ENCODE measurements at places on chromosomes 3 and 15. TPM values are rescaled to one million over a fixed set of nuclear protein-coding genes. Genes with fewer than 3 reads are reported as not detected.
A peak's percentile ranks its signal among the peaks of the same experiment; 100 is the strongest.

DNA sequence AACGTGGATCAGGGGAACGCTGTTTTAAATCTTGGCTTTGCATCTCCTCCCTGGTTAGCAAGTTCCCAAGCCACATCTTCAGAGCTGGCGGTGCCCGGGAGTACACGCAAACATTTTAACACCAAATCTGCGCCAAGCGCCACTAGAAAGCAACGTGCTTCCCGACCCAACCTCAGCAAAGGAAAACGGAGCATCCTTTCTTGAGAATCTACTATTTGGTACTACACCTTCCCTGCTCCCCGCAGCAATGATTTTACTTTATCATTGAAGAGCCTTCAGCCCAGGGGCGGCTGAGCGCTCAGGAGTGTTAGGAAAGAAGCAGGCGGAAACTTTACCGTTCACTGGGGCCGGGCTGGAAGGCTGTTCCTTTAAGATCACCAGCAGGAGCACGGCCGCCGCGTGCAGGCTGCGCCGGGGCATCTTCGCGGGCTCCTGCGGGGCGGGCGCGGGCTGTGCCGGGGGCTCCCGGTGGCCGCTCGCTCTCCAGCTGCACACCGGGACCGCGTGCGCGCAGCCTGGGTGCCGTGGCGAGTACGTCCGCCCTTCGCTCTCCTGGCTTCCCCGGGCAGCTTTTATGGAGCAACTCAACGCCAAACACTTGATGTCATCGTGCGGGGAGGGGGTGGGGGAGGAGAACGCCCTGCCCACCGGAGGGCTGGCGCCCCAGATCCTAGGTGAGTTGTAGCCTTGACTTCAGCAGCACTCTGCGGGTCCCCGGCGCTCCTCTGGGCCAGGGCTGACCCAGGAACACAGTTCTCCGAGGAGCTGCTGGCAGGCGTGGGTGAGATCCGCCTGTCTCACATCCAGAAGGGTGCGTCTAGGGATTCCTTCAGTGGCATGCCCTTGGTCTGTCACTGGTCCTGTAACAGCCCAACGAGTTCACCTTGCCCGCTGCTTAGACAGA, at the start of gene CA12:
TSS of gene CA12 (minus strand) at position 546 of the 904 bp plus-strand sequence. CDS start at position 420, 126 bp downstream.
- peak; percentile 27 for DNase-seq
- H3K4me3 ChIP-seq, result no peak within 1 kb of the TSS
- H3K27me3 ChIP-seq, result peaks cover 59% of the 10 kb centered on the region
- peaks cover 8% of the 10 kb centered on the region for H3K4me1 ChIP-seq

GRCh38 chr15:64687688-64688087, 87.7 kb downstream of the RBPMS2 start:
- peaks cover 58% of the 10 kb centered on the region for H3K36me3 ChIP-seq
- H3K4me3 ChIP-seq, result no peak overlapping the region
- peaks cover 4% of the 10 kb centered on the region for H3K4me1 ChIP-seq
- no peak overlapping the region for H3K27ac ChIP-seq
- H3K27me3 ChIP-seq, result no peaks in the 10 kb centered on the region

GRCh38 chr3:160949460-160949859, 155.7 kb downstream of the B3GALNT1 start:
- no peak overlapping the region for H3K4me3 ChIP-seq
- H3K36me3 ChIP-seq, result no peaks in the 10 kb centered on the region
- no peaks in the 10 kb centered on the region for H3K4me1 ChIP-seq
- no peak for DNase-seq
- H3K27ac ChIP-seq, result no peak overlapping the region

GRCh38 chr15:68061602-68062001, 7.5 kb downstream of the PIAS1 start:
- H3K4me1 ChIP-seq, result peaks cover 29% of the 10 kb centered on the region
- no peaks in the 10 kb centered on the region for H3K27me3 ChIP-seq
- DNase-seq, result no peak
- no peaks in the 10 kb centered on the region for H3K36me3 ChIP-seq
- no peak overlapping the region for H3K27ac ChIP-seq

SLC12A1 gene
- polyA plus RNA-seq, result not detected

MRPL46 gene
- polyA plus RNA-seq, result 10.0 TPM

- H3K36me3 ChIP-seq, result no peaks in the 10 kb centered on the region
- DNase-seq, result no peak
- no peak overlapping the region for H3K27ac ChIP-seq
- H3K4me1 ChIP-seq, result no peaks in the 10 kb centered on the region
- no peaks in the 10 kb centered on the region for H3K27me3 ChIP-seq
- H3K4me3 ChIP-seq, result no peak overlapping the region
Observed at GRCh38 chr3:133949438-133949837, 53.8 kb upstream of the RAB6B start.

KNL1 gene
- 1.7 TPM for polyA plus RNA-seq

STRIT1 gene
- not detected for polyA plus RNA-seq

- H3K4me3 ChIP-seq, result no peak overlapping the region
- no peak for DNase-seq
- no peaks in the 10 kb centered on the region for H3K4me1 ChIP-seq
Observed at GRCh38 chr15:85753261-85753660, 41.5 kb downstream of the KLHL25 start.

GRCh38 chr3:102016417-102016816, 167.1 kb downstream of the NFKBIZ start:
- H3K27ac ChIP-seq, result no peak overlapping the region
- DNase-seq, result no peak
- no peak overlapping the region for H3K4me3 ChIP-seq
- H3K27me3 ChIP-seq, result no peaks in the 10 kb centered on the region

CHST13 gene
- 0.09 TPM for polyA plus RNA-seq

DNA sequence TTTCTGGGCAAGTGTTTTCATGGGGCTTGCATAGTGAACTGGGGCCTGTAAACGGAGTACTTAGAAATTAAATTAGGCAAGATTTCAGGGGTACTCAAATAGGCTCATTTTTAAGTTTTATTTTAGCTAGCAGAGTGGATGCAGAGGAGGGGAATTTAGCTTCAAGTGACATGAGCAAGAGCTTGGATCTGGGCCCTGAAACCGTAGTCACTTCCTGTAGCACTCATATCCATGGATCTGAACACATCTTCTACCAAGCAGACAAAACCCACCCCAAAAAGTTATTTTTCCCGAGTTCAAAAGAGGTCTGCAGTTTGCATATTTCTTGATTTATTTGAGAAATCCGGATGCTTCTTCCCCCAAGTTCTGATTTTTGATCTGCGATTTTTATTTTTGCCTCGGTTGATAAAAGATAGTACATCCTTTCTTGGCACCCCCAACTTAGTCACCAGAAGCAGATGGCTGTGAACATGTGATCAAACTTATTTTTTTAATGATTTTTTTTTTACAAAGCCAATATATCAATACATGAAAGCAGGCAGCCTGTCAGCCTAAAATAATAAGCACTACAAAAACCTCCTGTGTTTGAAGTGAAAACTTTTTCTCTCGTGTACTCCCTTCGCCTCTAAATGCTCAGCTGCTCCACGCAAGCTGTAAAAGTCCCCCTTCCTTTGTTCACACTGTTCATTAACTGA, 36.6 kb upstream of the STT3B start:
- no peaks in the 10 kb centered on the region for H3K27me3 ChIP-seq
- no peak overlapping the region for H3K4me3 ChIP-seq
- H3K27ac ChIP-seq, result no peak overlapping the region
- DNase-seq, result no peak
- H3K4me1 ChIP-seq, result no peaks in the 10 kb centered on the region
- no peaks in the 10 kb centered on the region for H3K36me3 ChIP-seq

GRCh38 chr3:106249159-106249558, 380.3 kb upstream of the CBLB start:
- no peak overlapping the region for H3K27ac ChIP-seq
- H3K36me3 ChIP-seq, result no peaks in the 10 kb centered on the region
- DNase-seq, result no peak
- H3K4me3 ChIP-seq, result no peak overlapping the region

DNA sequence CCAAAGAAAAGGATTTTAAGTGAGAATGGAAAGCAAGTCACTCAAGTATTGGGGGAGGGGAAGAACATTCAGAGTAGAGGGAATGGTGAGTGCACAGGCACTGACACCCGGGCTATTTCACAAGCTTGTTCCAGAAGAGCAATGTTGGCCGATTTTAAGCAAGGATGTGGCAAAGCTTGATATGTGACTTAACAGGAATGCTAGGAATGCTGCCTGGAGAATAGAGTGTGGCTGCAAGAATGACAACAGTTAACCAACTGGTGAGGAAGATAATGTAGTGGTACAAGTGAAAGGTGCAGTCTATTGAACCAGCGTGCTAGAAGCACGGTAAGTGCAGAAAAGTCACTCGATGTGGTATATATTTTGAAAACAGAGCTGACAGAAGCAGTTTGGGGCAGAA, 6.2 kb upstream of the CCDC80 start:
- H3K27ac ChIP-seq, result no peak overlapping the region
- H3K27me3 ChIP-seq, result peaks cover 2% of the 10 kb centered on the region
- H3K4me3 ChIP-seq, result no peak overlapping the region
- DNase-seq, result no peak
- H3K36me3 ChIP-seq, result no peaks in the 10 kb centered on the region

DNA sequence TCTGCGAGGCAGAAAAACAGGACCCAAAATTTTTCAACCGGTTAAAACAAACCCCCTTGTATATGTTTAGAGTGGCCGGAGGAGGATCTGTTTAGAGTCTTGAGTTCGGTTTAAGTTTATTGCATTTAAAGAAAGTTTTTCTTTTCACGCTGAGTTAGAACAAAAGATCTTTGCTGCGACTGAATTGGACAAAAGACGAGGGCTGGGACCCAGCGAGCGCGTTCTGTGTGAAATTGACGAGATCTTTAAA, 9.8 kb downstream of the NR2F2 start:
- no peaks in the 10 kb centered on the region for H3K36me3 ChIP-seq
- H3K4me3 ChIP-seq, result no peak overlapping the region
- DNase-seq, result no peak
- peaks cover 75% of the 10 kb centered on the region for H3K27me3 ChIP-seq
- H3K27ac ChIP-seq, result no peak overlapping the region

DNA sequence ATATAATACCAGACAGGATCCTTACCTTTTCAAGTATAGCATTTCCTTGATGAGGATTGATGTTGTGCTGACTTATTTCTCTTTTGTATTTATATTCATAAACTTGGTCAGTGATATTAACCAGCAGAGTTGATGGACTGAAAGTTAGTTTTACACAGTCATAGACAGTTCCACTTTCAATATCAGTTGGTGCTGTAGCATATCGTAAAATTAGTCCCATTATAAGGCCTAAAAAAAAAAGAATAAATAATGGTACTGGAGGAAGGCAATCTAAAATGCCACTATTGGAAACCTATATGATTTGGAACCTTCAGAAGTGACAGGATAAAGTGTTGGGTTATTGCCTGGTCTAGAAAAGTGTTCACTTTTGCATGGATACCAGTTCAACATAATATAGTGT, 16.3 kb downstream of the SLC9A9 start:
- H3K36me3 ChIP-seq, result no peaks in the 10 kb centered on the region
- DNase-seq, result no peak
- no peaks in the 10 kb centered on the region for H3K4me1 ChIP-seq
- no peaks in the 10 kb centered on the region for H3K27me3 ChIP-seq

C3orf70 gene
- polyA plus RNA-seq, result not detected

SOX14 gene
- polyA plus RNA-seq, result not detected

NLGN1 gene
- polyA plus RNA-seq, result not detected

DNA sequence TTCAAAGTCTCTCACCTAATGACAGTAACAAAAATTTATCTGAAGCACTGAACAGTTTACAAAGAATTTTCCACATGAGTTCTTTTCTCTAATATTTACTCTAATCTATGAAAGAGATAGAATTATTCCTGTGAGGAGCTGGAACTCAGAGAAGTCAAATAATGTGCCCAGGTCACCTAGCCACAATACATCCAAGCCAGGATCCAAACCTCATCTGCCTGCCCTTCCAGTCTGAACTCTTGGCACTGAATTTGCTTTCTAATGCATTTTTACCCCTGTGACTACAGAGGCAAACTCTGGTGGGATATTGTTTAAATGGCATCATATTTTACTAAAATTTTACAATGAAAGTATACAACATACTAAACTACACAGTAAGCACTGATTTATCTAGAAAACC, 191.4 kb upstream of the RORA start:
- no peak overlapping the region for H3K4me3 ChIP-seq
- no peak for DNase-seq
- no peaks in the 10 kb centered on the region for H3K27me3 ChIP-seq
- H3K36me3 ChIP-seq, result no peaks in the 10 kb centered on the region

DNA sequence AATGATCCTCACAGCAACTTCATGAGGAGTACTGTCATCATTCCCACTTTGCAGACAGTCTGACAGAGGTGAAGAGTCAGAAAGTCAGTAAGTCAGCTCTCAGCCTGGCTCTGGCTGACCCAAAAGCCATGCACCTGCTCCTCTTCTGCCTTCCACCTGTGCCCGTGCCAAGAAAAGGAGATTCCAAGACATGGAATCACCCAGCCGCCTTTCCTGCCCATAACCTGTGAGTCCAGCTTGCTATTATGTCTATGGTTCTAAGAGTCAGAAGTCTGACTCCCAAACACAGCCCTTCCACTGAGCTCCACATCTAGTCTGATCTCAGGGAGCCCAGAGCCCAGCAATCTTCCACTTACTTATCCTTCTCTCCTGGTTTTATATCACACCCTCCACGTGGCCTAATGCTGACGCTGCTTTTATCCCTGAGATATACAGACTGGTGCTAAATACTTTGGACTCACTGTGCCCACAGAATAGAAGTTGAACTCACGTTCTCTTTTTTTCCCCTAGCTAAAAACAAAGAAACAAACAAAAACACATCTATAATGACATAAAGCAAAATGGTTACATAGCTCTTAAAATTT, 66.0 kb downstream of the PLD1 start:
- H3K27me3 ChIP-seq, result no peaks in the 10 kb centered on the region
- no peaks in the 10 kb centered on the region for H3K36me3 ChIP-seq
- no peaks in the 10 kb centered on the region for H3K4me1 ChIP-seq
- no peak overlapping the region for H3K27ac ChIP-seq

THSD4 gene
- not detected for polyA plus RNA-seq

DNA sequence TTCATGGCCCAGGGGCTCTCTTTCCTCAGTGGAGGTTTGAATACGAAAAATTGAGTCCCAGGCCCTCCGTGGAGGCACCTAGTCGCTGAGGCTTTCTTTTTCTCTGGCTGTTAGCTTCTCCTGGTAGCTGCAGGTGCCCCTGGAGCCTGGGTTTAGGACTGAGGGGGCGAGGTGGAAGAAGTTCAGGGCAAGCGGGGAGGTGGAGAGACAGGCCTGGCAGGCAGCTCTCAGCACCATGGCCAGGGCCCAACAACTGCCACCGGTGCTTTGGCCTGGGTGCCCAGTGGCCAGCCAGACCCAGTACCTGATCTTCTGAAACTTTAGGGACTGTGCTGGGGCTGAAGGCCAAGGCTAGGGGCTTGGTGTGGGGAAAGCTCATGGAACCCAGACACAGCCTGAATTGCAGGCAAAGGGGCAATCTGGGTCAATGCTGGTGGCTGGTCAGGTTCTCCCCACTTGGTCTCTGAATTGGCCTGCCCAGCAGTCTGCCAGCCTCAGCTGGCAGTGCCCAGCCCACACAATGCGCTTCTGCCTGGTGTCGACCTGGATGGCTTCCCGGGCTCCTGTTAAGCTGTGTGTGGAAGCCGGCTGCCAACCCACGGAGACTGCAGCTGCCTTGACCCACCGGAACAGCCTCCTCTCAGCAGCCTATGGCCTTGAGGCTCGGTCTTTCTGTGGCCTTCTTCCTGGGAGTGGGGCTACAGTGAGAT, 30.3 kb upstream of the POLG start:
- no peak for DNase-seq
- H3K4me1 ChIP-seq, result peaks cover 42% of the 10 kb centered on the region
- H3K27ac ChIP-seq, result no peak overlapping the region
- no peaks in the 10 kb centered on the region for H3K36me3 ChIP-seq
- no peak overlapping the region for H3K4me3 ChIP-seq
